ENCODE measurements at places on chromosomes 7 and 10.

DNA sequence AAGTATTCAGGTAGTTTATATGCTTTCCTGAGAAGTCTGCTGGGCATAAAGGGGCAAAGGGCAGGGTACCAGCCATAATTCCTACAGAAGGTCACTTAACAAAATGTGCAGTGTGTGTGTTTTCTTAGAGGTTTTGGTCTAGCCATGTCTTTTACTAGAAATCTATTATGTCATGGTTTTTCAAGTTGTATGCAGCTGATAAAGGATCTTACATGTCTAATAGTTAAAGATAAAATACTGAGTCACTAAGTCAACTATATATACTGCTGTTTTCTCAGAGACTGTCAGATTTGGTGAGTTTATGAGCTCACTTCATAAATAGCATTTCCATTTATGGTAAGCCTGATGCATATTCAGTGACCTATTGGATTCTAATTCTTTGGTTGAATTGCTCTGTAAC, 7.7 kb downstream of the CASP2 start:
- no peak for DNase-seq

- peak; percentile 41 for DNase-seq
Measured at GRCh38 chr7:41886262-41886900, 183.5 kb upstream of the INHBA start.

- no peak for DNase-seq
Measured at GRCh38 chr10:104472957-104473745, 119.5 kb downstream of the CFAP58 start.

DNA sequence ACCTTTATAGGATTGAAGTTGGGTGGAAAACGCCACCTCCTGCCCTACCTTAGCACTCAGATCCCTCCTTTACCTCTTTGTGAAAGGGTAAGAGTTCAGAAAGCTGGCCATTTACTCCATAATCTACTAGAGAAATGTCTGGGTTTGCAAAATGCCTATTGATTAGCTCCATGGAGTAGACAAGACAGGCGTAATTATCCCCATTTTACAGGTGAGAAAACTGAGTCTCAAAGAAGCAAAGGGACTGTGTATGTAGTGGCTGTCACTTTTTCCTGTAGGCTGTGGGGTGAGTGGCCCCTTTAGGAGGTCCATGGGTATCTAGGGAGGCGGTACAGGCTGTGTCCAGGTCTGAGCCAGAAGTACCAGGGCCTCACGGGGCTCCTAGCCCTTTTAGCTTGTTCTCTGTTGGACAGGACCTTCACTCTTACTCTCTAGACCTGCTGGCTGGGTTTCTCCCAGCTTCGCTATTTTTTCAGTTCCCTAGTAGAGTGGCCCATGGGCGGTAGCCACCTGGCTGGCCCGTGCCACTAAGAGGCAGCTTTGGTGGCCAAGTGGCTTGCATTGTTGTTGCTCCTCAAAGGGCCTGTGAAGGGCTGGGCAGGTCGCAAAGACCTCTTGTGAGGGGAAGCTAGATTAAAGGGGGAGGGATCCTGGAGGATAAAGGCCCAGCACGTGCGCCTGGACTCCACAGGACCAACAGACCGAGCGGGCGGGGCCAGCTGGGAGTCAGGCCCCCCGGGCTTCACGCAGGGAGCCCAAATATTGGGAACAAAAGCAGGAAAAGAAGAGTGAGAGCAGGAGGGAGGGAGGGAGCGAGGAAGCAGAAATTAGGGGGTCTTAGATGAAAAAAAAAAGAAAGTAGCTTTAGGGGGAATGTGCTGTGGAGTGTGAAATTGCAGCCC, 4.7 kb upstream of the PAX2 start:
- no peak for DNase-seq

DNA sequence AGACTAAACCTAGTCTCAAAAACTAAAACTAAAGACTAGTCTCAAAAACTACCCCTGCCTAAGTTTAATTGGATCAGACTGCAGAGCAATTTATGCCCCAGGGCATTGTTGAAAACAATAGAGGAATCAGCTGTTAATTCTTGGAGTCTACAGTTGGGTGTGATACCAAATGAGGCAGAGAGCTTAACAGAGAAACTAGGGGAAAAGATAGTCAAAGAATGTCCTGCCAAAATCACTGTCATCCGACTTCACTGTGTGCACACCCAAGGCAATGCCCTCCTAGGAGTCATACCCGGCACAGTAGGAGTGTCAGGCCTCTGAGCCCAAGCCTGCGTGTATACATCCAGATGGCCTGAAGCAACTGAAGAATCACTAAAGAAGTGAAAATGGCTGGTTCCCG, 90.5 kb upstream of the TOMM7 start:
- no peak for DNase-seq

- no peak for DNase-seq
Measured at GRCh38 chr10:53108317-53108934, 335.8 kb upstream of the MBL2 start.

- no peak for DNase-seq
Measured at GRCh38 chr7:127550247-127550646, 35.1 kb downstream of the GCC1 start.

DNA sequence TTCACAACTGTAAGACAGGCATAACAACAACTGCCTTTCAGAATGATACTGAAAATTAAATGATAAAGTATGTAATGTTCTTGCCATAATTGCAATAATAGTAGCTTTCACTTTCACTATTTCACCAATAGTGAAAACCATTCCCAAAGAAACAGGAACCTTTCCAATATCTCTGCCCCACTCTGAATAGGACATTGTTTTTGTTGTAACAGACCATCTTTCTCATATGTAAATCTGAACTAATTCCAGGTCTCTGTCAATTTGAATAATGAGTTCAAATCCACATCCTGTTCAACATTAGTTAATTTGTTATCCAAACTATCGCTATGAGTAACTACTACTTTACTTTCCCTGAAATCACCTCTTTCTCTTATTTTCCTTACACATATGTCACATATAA, 148.0 kb downstream of the LRRN3 start:
- no peak for DNase-seq

DNA sequence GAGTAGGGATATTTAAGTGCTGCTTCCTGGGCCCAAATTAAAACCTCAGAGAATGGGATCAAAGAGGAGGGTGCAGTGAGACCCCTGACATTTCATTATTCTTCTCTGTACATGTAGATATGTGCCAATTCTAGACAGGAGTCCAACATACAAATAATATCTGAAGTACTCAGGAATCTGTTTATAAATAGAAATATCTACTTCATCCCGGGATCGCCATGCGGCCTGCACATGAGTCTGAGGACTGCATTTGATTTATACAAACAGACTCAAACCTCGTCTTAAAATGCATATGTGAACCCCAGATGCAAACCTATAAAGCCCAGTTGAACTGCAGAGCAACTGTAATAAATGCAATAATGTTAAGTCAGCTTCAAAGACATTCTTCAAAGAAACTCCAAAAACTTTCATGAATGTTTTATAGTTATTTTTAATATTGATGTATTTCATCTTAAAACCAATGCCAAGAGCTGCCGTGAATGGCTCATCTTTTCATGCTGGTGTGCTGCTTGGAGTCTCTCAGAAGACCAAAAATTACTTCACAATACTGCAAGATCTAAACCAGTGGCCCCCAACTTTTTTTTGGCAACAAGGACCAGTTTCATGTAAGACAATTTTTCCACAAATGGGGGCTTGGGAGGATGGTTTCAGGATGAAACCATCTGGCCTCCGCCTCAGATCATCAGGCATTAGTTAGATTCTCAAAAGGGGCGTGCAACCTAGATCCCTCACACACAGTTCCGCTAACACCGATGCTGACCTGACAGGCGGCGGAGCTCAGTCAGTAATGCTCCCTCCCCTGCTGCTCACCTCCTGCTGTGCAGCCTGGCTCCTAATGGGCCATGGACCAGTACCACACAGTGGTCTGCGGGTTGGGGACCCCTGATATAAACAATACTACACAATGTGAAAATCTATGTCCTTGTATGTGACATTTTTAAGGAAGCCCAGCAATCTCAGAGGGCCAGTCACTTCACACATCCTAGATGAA, 166.9 kb downstream of the PARD3 start:
- no peak for DNase-seq

- DNase-seq, result no peak
Measured at GRCh38 chr7:128795129-128795528, 3.4 kb downstream of the CCDC136 start.

DNA sequence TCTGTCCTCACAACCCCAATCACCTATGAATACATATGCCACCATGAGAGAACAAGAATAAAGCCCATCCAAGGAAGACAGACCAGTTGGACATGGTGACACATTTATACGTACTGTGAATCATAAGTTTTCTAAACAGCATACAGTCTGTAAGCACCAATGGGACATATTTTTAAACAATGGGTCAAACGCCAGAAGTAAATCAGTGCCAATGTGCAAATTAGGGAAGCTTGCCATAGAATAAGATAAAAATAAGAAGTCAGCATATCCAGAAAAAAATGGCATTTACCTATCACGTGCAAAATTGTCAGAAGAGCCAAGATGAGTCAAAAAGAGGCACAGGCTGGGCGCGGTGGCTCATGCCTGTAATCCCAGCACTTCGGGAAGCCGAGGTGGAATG, 910.4 kb downstream of the SORCS1 start:
- DNase-seq, result no peak

- peak; percentile 69 for DNase-seq
Measured at GRCh38 chr7:70583965-70584883, 547.7 kb upstream of the GALNT17 start.

GRCh38 chr10:104416851-104417250, 63.2 kb downstream of the CFAP58 start:
- no peak for DNase-seq

GRCh38 chr10:125106586-125106985, 53.8 kb downstream of the CTBP2 start:
- no peak for DNase-seq

DNA sequence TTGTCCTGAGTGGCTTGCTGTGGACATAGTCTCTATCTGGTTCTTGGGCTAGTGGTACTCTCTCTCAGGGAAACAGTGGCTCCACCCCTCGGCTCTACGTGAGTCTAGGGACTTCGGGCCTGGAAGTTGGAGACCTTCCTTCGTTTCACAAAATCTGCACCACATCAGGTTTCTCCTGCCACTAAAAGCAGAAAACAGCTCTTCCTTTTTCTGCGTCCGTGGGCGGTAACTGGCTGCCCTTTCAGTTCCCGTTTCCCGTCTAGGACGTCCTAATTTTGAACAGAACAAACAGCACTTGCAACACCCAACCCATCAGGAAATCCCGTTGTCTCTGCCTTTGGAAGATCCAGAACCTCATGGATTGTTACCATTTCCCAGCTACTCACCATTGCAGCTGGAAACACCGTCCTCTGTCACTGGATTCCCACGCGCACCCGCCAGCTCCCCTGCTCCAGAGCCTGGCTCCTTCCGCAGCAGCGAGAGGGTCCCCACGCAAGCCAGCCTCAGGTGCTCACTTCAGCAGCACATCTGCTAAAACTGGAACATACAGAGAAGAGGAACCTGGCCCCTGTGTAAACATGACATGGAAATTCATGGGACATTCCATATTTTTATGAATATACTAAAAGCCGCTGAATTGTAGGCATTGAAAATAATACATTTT, 311.4 kb upstream of the AKR1E2 start:
- no peak for DNase-seq

DNA sequence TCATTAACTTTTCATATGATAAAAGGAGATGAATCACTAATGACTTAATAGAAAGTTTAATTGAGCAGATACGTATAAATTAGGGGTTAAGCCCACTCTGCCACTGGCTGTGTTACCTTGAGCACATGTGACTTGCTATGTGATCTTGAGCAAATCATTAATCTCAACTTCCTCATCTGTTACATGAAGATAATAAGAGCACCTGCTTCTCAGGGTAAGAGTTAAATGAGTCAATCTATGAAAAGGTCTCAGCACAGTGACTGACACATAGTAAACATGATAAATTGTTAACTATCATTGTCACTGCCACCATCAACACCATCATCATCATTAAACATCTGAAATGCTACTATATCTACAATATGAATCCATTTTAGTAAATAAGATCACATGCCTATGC, 110.8 kb downstream of the TPK1 start:
- DNase-seq, result no peak

GRCh38 chr7:55427800-55428199, 62.7 kb downstream of the LANCL2 start:
- DNase-seq, result peak; percentile 31

- DNase-seq, result peak; percentile 89
Measured at GRCh38 chr10:43691485-43691884, 42.8 kb upstream of the ZNF32 start.

GRCh38 chr7:102197161-102197560, 89.5 kb upstream of the SH2B2 start:
- DNase-seq, result no peak

DNA sequence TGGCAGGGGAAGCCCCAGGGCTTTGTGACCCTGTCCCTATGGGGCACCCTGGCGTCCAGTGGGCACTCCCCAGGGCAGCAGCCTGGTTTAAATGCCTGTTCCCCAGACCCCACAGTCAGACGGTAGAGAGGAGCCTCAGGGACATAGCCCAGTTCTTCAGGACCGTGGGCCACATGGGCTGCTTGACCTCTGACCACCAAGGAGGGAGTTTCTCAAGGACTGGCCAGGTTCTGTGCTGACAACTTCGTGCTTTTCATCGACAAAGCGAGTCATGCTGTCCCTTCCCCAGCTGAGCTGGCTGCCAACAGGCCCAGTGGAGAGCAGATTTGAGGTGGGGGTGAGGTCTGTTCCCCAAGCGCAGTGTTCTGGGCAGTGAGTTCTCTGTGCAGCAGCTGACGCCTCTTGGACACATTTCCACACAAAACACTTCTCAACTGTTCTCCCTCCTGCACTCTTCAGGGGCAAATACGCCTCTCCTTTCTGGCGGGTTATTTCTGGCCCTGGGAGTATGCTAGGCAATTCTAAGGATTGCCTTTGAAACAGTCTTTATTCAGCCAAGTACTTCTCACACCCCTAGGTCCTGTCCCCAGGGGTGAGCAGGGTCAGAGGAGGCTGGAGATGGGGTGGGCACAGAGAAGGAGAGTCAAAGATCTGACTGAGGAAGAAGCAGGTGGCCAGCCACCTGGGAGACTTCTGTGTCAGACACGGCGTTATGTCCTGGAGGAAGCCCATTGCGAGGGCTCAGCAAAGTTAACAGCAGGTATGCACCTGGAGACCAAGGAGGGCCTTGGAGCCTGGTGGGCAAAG, 57.3 kb upstream of the CAMK2B start:
- peak; percentile 73 for DNase-seq

DNA sequence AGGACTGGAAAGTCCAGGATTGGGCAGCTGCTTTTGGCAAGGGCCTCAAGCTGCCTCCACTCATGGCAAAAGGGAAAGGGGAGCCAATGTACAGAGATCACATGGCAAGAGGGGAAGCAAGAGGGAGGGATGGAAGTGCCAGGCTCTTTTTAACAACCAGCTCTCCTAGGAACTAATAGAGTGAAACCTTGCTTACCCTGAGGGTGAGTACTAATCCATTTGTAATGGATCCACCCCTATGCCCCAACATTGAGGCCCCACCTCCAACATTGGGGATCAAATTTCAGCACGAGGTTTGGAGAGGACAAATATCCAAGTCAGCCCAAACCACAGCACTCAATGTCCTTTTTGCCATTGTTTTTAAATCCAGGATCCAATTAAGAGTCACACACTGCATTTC, 12.5 kb downstream of the HABP2 start:
- DNase-seq, result no peak

GRCh38 chr7:104198673-104199278, 9.0 kb downstream of the ORC5 start:
- no peak for DNase-seq

- peak; percentile 55 for DNase-seq
Measured at GRCh38 chr7:25408012-25408687, 179.9 kb upstream of the NPVF start.

GRCh38 chr7:1928645-1929348, 258.7 kb downstream of the ELFN1 start:
- DNase-seq, result no peak

GRCh38 chr7:76049295-76049694, 1.4 kb downstream of the MDH2 start:
- no peak for DNase-seq

Measured in brain (organoid and tissue), 16 donors.